CD4-positive, alpha-beta T cell (primary cell): ENCODE measurements at places on chromosomes 6 and 20. TPM values are rescaled to one million over a fixed set of nuclear protein-coding genes. Genes with fewer than 3 reads are reported as not detected.

Gene SIRPB1
- 7.8 TPM for total RNA-seq

Gene ACTL10
- 0.55 TPM for total RNA-seq

Gene ADGRF1
- total RNA-seq, result not detected

Gene ABHD16B
- total RNA-seq, result not detected
